ENCODE measurements at places on chromosomes 3 and 15.

DNA sequence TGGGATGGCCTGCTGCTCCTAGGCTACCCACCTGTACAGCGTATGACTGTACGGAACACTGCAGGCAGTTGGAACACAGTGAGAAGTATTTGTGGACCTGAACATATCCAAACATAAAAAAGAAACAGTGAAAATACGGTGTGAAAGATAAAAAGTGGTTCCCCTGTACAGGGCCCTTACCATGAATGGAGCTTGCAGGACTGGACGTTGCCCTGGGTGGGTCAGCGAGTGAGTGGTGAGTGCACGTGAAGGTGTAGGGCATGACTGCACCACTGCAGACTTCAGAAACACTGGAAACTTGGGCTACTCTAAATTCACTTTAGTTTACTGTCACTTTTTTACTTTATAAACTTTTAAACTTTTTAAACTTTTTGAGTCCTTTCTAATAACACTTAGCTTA is 71.2 kb upstream of the SLC6A6 start:
- no peak for DNase-seq

DNA sequence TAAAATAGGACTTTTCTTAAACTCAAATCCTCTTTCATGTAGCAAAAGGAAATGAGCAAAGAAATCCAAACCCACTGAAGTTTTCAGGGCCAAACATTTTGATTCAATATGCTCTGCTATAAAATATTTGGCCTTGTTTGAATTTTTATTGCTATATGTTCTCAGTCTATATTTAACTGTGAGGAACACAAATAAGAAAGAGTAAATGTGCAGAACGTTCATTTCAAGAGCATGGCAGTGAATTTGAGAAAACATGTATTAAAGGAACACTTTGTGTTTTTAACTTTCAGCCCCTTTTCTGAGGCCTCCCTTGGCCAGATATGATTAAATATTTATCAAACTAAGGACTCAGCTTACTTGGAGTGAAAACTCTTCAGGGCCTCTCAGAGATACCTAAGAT is 124.7 kb upstream of the CCNL1 start:
- DNase-seq: no peak

GRCh38 chr15:85000937-85001336 is 19.3 kb downstream of the PDE8A start:
- DNase-seq: no peak

- DNase-seq: no peak
Measured at GRCh38 chr15:51621936-51622603, 501 bp downstream of the DMXL2 start.

- no peak for DNase-seq
Measured at GRCh38 chr3:133944641-133945380, 49.1 kb upstream of the RAB6B start.

DNA sequence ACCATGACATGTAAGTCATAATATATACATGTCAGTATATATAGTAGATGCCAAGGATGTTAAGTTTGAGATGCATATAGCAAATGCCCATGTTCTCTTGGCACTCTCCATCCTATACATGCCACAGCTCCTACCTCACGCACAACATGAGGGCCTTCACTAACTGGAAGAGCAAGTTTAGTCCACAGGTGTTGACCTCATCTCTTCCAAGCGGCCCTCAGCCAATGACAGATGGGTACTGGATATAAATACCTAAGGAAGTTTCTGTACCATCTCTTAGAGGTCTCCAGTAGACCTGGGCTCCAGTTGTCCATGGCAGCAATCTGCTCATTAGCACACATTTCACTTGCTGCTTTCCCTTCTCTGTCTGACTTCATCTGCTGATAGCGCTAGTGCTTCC is 43.3 kb upstream of the CMC1 start:
- no peak for DNase-seq

DNA sequence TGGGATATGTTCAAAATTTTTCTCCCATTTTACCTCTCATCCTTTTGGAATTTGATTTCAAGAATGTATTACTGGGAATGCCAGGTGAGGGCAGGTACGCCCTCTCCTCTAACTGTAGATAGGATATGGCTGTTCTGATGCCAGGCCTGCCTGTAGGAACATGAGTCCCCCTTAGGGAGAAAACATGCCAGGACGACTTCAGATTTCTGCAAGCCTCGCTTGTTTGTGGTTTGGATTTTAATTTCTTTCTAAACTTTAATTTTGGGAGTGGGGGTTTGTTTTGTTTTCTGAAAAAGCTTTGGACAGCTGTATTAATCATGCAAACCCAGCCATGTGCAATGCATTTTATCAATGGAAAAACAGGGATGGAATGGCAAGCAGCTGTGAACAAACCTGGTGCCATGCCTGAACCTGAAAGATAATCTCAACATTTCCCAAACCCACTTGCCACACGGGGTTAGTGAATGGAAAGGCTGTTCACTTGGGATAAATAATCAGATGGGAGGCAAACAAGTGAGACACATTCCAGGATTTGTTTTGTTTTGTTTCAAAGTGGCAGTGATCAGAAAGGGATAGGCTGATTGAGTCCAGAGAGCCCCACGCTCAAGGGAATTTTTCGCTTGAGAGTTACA is 207.6 kb downstream of the GAP43 start:
- DNase-seq: no peak

DNA sequence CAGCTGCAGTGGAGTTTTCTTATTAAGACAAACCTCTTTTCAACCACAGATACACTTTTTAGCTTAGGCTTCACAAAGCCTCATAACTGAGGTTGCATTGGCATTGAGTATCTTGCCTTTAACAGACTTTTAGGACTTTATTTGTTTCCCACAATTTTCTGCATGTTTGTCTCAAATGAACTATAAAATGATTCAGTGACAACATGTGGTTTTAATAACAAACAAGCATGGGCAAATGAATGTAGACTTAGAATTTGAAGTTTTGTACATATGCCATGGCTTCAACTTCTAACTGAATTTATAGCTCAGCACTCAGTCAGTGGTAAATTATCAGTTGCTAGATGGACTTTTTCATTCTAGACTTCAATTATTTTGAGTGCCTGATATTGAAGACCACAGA is 101.6 kb downstream of the SLC25A26 start:
- DNase-seq: no peak

DNA sequence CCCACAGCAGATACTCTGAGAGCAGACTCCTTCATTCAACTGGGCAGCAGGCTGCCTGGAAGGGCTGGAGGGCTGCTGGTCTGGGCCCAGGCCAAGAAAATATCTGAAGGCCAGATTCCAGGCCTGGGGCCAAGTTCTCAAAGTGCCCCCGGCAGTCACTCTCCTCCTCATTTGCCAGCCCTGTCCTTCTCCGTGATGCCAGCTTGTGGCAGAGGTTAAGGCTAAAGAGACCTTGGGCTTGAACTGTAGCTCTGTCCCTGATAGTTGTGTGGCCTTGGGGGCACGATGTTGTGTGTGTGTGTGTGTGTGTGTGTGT is 39.0 kb downstream of the FAM3D start:
- no peak for DNase-seq

DNA sequence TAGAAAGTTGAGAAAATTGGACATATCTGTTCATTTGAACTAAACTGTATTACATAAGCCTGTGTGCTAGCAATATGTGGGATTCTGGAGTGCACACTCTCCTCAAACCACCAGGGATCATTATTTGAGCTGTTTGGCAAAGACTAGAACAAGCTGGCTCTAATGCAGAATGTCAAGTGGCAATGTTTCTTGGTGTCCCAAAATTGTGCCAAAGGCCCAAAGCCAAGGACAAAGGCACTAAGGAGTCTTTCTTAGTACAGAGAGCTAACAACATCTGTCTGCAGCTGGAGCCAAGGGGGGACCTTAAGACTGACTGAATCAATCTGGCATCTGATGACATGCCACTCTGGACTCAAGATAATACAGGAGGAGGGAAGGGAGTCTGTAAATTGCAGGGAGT is 76.7 kb upstream of the STRIT1 start:
- DNase-seq: no peak

DNA sequence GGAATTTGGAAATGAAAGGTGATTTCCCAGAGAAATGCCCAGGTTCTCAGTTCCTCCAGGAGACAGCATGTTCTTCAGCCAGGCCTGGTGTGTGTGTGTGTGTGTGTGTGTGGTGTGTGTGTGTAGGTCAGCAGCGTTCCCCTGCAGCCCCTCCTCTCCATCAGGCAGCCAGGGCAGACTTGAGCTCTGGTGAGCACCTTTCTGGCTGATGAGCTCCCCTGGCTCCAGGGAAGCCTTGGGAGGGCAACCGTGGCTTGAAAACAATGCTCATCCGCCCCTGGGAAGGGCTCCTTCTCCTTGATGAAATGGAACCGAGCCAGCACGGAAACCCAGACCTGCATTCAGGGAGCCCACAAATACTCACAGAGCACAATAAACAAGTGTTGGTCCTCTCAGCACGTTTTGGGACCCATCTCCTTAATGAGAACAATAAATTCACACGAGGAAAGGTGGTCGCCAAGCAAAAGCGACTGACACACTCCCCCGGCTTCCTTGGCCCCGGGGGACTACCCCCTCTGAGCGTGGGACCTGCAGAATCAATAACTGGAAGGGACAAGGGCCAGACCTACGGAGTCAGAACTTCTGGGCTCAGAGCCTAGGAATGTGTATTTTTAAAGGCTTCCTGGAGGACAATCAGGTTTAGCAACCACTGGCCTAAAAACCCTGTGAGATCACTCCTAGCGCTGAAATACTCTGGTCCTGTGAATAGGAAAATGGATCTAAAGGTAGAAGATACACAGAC is 38.6 kb upstream of the HES1 start:
- DNase-seq: no peak

- no peak for DNase-seq
Measured at GRCh38 chr3:134857356-134857755, 62.3 kb downstream of the EPHB1 start.

GRCh38 chr15:56608140-56608778 is 125.0 kb downstream of the ZNF280D start:
- DNase-seq: no peak

DNA sequence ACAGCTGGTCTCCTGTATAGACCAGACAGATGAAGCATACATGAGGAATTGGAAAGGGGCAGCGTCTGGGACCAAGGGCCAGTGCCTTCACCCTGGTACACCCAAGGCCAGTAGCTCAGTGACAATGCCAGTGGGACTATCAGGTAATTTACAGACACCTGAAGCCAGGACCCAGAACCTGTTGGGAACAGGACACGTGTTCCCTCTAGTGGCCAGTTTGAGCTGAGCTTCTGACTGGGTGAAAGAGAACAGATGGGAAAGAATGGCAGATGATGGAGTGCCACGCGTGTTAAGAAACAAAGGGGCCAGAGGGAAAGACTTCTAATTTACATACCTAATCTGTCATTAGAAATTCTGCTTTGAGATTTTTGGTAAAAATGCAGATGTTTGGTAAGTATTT is 5.1 kb upstream of the SLC25A38 start:
- peak; percentile 74 for DNase-seq

- no peak for DNase-seq
Measured at GRCh38 chr15:93983526-93983925, 247.8 kb upstream of the MCTP2 start.

- DNase-seq: peak; percentile 93
Measured at GRCh38 chr15:69462493-69463181, 10.0 kb downstream of the RPLP1 start.

- DNase-seq: no peak
Measured at GRCh38 chr3:68728343-68728742, 204.0 kb downstream of the TAFA4 start.

- DNase-seq: no peak
Measured at GRCh38 chr3:120557115-120557514, 39.0 kb upstream of the NDUFB4 start.

DNA sequence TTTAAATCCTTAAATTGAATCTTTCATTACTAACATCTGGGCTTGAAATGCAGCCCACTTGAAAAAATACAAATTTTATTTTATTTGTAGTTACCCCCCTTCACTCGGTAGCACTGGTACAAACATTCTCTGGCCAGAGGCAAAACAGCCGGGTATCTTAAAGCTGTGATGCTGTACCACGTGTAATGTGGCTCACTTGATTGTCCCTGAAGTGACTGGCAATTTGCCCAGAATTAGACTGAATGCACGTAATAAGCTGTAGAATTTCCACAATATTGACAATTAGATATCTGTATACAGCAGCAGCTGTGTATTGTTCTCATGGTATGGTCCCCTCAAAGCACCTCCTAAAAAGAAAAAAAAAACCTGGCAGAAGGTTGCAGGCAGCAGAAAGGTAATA is 192.8 kb upstream of the TBC1D5 start:
- DNase-seq: no peak

- no peak for DNase-seq
Measured at GRCh38 chr3:129705274-129705673, 98.8 kb upstream of the PLXND1 start.
